ENCODE measurements at places on chromosomes 7 and 10.

DNA sequence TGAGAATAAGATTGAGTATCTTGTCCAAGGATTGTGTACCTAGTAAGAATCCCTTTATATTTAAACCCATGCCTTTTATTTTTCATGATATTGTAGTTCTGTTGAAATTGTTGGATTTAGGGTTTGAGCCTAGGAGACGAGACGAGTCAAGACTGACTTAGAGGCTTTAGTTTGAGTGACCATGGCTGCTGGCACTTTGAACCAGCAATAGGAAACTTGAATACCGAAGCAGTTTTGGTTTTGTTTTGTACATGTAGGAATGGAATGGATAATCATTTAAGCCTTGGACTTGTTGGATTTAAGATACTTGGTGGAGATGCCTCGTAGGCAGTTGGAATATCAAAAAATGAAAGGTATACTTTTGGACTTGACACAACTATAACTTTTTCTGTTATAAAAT is 229.0 kb downstream of the BICC1 start:
- DNase-seq, result no peak

DNA sequence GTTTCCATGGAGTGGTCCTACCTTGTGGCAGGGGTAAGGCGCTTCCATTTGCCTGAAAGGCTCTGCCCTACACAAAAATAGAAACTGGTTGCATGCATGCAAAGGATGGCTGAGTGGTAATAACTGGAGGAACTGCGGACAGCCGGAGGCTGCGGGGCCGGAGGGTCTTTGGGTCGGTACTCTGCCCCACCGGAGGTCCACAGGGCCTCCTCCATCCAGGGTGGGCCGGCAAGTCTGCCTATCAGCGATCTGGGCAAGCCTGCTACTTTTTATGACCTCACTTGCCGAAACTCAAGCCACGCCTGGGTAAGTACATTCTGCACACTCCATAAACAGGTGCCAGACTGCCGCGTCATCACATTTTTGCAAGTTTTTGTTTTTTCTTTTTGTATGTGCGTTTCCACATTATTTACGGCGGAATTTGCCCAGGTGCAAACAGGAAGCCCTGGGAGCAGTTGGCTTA is 30.0 kb downstream of the TACC2 start:
- DNase-seq, result no peak

- no peak for DNase-seq
These were observed 168.0 kb upstream of the RHEB start for GRCh38 chr7:151687523-151688235.

GRCh38 chr10:11175823-11176243 is 158.2 kb downstream of the CELF2 start:
- DNase-seq, result no peak

- DNase-seq, result no peak
These were observed 348.7 kb upstream of the LRGUK start for GRCh38 chr7:133778472-133778871.

DNA sequence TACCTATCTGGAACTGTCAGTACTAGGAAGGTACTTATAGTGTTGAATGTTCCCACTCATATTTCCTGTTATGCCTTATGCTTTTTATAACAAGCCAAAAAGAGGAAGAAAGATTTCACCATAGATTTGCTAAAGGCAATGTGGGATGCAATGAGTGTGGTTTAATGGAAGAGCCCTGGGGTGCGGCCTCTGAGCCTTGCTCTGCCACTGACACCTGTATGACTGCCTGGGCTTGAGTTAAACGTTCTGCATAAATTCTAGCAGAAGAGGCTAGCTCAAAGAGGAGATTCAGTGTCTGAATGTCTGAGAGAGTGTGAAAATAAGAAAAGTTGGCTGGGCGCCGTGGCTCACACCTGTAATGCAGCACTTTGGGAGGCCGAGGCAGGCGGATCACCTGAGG is 143.8 kb downstream of the TPST1 start:
- no peak for DNase-seq

- DNase-seq, result no peak
These were observed 22.9 kb upstream of the CAMK2B start for GRCh38 chr7:44348300-44348699.

DNA sequence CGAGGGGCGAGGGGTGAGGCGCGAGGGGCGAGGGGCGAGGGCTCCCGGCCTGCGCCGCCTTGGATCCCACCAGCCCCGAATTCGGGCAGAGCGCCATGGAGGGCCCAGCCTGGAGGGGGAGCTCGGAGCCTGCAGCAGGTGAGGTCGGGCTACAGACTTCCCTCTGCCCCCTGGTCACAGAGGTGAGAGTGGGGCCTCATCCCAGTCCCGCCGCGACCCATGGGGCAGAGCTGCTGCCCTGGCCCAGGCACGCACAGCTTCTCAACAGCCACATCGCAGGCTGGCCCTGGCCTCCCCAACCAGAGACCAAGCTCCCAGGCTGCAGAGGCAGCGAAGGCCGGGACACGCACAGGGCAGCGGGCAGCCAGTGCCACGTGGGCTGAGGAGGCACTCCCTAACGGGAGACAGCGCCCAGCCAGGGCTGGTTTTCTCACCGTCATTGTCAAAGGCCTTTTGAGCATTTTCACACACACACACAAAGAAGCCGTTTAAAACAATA is 191.8 kb downstream of the PTPRN2 start:
- DNase-seq, result no peak

DNA sequence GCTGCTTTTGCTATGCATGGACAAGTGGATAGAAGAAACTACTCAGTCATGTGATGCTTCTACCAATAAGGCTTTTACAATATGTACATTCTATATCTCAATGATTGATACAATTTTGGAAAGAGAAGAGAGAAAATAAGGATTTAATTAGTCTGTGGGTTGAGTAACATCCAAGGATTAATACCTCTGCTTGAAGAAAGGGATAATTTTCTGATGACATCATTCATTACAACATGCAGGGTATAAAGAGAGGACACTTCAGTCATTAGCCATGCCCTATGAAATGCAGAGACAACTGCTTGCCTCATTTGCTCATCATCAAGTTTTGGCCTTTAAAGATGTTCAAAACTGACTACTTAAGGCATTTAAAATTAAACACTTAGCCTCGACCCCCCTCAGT is 237.3 kb downstream of the AHR start:
- no peak for DNase-seq

DNA sequence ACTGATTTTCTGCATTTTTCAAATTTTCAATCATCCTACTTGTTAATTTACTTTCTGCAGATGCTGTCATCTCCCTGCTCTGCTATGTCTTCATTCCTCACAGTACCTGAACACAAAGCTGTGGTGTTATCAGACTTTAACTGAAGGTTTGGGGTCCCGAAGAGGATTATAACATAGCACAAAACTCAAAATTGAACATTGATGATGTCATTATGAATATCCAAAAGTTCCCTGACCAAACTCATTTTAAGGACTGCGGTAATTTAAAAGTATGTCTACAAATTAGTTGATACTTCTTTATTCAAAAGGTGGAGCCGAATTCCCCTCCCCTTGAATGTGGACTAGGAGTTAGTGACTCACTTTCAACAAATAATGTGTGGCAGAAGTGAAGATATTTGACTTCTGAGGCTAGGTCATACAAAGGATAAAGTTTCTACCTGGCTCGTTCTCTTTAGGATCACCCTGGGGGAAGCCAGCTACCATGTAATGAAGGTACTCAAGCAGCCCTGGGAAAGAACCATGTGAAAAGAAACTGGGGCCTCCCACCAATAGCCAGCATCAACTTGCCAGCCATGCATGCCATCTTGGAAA is 6.4 kb upstream of the ENTPD7 start:
- DNase-seq, result no peak

All from stimulated activated CD8-positive, alpha-beta memory T cell treated with anti-CD3 and anti-CD28 coated beads, Interleukin-2, amount 100 ng/mL, for 1 hour (primary cell).